Stimulated activated CD8-positive, alpha-beta memory T cell treated with anti-CD3 and anti-CD28 coated beads, Interleukin-2, amount 100 ng/mL, for 48 hours (primary cell): ENCODE measurements at places on chromosomes 3 and 15.
A peak's percentile ranks its signal among the peaks of the same experiment; 100 is the strongest.

- DNase-seq: no peak
These were observed 94.2 kb upstream of the IL12A start for GRCh38 chr3:159894386-159894785.

DNA sequence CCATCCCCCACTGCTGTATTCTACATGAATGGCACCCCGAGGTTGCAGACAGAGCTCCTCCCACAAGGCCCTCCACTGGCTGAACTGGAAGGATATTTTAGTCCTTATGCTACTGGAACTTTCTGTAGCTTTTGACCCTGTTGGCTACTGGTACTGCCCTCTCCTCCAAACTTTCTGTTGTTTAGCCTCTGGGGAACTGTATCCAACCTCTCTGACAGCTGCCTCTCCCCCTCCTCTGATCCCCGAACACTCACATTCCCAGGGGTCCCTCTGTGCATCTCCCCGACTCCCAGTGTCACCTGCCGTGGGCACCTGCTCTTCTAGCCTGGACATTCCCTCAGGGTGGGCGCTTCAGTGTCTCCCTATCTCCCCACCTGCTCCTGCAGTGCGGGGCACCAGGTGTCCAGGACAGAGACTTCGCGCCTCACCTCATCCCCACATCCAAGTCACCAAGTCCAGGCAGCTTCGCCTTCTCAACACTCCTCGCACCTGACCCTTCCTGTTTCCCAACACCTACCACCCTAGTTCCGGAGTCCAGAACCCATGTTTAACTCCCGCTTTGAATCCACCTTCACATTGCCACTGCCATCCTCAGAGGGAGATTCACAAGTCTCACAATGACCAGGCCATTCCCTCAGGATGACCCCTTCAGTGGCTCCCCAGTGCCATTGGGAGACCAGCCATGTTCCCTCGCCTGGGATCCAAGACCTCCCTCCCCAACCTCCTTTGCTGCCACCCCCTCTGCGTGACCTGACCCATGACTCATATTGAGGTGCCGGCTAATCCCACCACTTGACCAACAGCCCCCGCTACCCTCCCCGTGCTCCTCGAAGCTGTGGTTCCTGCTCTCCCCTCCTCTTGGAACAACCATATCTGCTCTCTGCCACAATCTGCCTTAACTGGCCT lies 34.2 kb downstream of the BDH1 start:
- DNase-seq: no peak

DNA sequence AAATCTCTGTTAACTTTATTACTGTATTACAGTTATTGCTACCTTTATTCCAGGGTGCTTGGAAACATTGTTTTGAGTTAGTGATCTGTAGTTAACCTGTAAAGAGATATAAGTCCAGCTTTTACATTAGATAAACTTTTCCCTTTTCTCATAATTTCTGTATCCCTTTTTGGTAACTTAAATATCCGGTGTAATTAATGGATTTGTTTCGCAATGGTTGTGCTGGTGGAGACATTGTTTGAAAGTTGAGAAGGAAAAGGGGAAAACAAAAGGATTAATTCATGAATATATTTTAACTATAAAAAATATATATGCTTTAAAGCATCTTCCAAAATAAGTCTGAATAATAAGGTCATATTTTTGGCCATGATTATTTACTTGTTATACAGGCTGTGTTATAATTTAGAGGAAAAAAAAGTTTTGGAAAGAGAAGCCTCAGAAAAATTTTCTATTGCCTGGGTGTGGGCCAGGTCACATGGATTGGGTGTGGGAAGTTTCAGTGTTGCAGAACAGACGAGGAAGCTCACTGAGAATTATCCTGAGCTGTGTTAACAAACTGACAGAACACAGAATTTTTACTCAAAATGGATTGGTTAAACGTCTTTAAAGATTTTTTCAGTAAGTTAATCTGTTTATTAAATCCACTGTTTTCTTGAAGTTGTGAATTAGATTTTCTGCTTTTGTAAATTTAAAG lies 27.7 kb upstream of the IL20RB start:
- no peak for DNase-seq

DNA sequence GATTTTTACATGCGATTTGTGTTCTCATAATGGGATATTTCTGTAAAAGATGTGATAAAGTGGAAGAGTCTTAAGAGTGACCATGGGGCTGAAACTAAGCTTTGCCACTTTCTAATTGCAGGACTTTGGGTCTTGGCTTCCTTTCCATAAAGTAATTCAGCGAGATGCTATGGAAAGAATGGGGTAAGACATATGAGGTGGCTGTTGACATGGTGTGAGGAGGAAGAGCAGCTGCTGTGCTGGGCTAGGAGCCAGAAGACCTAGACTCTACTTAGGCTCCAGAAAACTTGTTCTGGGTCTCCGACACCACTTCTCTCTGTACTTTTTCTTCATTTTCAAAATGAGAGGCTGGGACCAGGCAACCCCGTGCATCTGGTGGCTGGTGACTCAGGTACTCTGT lies 654.5 kb upstream of the CFAP20DC start:
- no peak for DNase-seq

- DNase-seq: no peak
These were observed 230.9 kb upstream of the CD96 start for GRCh38 chr3:111311126-111311525.

DNA sequence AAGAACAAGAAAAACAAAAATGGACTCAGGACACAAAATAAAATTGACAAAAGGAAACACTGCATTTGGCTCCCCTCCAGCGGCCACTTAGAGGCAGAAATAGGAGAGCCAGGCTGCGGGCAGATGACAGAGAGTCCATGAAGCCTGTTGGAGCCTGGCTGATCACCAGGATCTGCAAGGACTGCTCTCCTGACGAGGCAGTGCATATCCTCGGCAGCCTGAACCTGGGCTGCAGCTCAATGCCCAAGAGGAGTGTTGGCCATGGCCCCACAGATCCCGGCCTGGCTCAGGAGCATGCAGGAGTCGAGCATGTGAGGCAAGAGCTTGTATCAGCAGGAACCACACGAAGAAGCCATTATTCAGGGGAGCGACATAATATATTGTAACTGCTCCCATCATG lies 199.8 kb downstream of the STT3B start:
- DNase-seq: no peak

DNA sequence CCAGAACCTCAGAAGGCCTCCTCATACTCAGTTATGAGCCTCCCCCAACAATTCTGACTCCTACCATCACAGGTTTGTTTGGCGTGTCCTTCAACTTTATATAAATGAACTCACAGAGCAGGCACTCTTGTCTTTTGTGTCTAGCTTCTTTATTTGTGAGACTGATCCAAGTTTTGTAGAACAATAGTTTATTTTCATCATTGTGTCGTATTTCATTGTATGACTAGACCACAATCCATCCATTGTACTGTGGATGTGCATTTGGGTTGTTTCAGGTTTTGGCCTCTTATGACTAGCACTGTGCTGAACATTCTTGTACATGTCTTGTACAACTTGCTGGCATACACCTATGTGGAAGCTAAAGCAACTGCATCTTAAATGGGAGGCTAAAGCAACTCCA lies 292.8 kb upstream of the LYSMD4 start:
- no peak for DNase-seq

DNA sequence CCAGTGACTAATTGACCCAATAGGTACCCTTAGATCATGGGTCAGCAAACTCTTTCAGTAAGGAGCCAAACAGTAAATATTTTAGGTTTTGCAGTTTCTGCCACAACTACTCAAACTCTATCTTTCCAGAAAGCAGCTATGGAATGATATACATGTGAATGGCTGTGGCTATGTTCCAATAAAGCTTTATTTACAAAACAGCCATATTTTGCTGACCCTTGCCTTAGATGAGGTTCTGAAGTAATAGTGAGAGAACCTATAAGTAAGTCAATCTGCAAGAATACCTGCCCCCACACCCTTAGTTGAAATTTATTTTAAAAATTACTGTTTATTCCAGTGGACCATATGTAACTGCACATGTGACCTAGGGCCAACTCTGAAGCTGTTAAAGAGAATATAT lies 134.0 kb downstream of the CMSS1 start:
- DNase-seq: no peak

DNA sequence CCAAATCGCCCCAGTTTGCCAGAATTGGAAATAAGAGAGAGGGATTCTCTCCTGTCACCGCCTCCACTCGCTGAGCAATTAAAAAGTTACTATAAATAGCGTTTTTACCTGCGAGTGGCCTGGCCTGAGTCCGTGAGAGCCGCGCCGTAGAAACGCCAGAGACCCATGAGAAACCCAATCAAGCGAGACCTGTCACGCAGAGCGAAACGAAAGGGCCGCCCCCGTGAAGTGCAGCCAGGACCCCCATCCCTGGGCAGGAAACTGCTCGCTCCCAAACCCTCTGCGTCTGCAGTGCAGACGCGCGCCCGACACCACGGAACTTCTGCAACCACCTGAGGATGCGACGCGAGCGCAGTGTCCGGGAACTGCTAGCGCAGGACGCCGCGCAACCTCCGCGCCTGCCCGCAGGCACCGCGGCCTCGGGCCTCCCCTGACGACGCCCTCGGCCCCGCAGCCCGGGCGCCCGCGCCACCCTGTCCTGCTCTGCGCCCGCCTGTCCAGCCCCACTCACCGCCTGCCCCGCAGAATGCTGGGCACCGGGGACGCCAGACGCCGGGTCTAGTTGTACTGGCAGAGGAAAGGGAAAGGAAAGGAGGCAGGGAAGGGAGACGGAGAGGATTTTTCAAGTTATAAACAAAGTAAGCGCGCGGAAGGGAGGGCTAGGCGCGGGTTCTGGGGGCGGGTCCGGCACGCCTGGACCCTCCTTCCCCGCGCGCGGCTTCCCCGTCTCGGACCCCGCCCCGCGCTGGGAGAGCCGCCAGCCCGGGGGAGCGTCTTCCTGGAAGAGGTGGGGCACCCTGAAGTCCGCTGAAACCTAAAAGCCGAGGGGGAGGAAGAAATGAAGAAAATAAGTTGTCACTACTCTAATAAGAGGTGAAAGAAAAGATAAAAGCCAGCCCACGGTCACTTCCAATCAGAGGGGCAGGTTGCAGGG lies at the start of gene PLSCR4:
Gene PLSCR4 (minus strand): TSS at position 657 of the 934 bp plus-strand sequence. CDS start 29,034 bp downstream, outside the sequence.
- no peak for DNase-seq

- DNase-seq: no peak
These were observed 11.7 kb downstream of the CTXND1 start for GRCh38 chr15:80240276-80240675.

GRCh38 chr15:59104602-59104911 lies 389 bp upstream of the CCNB2 start:
- DNase-seq: peak; percentile 6

- no peak for DNase-seq
These were observed 7.0 kb downstream of the CRYGS start for GRCh38 chr3:186536883-186537844.

GRCh38 chr3:167740961-167741587 lies 5.6 kb downstream of the SERPINI1 start:
- DNase-seq: peak; percentile 8

GRCh38 chr15:63364399-63365272 lies 17.0 kb downstream of the CA12 start:
- DNase-seq: no peak

GRCh38 chr3:133843634-133844033 lies 38.0 kb downstream of the SRPRB start:
- DNase-seq: no peak

GRCh38 chr3:86245360-86245759 lies 745.6 kb downstream of the VGLL3 start:
- DNase-seq: no peak

GRCh38 chr15:64774037-64774628 lies 1.3 kb downstream of the RBPMS2 start:
- DNase-seq: no peak

- DNase-seq: no peak
These were observed 296.6 kb downstream of the SUCLG2 start for GRCh38 chr3:67357610-67358458.

- DNase-seq: no peak
These were observed 835 bp upstream of the GMPPB start for GRCh38 chr3:49724586-49724985.

- DNase-seq: peak; percentile 65
These were observed 29.6 kb downstream of the PSTPIP1 start for GRCh38 chr15:77024273-77025082.

- DNase-seq: no peak
These were observed 97.2 kb downstream of the SEC22A start for GRCh38 chr3:123298903-123299302.

GRCh38 chr3:50586763-50587070 lies 17.4 kb downstream of the HEMK1 start:
- DNase-seq: no peak
